NCI-H1105 (cell line): ENCODE measurements at places on chromosomes 6 and 20.

DNA sequence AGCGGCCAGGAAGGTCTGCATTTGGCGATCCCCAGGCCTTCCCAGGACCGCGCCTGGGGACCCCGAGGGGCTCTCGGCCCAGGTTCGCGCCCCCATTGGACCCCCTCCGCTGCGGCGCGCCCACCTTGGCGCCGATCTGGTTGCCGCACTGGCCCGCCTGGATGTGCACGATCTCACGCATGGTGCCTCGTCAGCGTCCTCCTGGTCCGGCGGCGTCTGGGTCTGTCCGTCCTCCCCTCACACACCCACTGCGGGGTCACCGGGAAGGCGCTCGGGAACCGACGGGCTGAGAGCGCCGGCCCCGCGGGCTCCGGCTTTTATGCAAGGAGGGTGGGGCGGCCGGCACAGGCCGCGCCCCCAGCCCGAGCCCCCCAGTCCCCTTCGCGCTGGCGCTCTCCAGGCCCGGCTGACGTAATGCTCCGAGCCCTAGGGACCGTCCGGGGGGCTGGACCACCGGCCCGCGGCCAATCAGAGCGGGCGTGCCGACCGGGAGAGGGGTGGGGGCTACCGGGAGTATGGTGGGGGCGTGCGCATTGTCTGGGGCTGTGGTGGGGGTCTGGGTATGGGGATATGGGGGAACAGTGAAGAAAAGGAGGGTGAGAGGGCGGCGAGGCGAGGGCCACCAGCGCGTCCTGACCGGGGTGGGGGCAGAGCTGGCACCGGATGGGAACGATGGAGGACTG, at the start of gene TUBB2B:
Gene TUBB2B, minus strand, starts transcription at position 291 of the 683 bp plus-strand sequence. Its CDS starts 110 bp downstream, at position 181.
- peak; percentile 97 for DNase-seq

- peak; percentile 72 for DNase-seq
These were observed at the start of gene STMND1 for GRCh38 chr6:17101422-17102257. STMND1 (plus strand) TSS chr6:17102050; CDS start chr6:17102258, 208 bp downstream.

DNA sequence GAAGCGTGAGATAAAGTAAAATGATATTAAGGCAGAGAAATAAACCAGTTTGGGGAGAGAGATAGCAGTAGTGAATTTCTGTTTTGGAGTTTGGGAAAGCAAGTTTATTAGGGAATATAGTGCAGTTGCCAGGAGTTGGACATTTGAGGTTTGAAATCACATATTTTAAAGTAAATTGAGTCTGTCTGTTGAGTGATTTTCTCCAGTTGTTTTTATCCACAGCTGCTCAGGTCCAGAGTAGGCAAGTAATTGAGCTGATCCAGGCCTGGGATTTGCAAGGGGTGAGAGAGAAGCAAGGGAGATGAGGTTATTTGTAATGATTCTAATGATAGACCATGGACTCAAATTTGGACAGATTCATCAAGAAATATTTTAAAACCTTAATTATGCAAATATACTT, 481.9 kb downstream of the UTRN start:
- no peak for DNase-seq

DNA sequence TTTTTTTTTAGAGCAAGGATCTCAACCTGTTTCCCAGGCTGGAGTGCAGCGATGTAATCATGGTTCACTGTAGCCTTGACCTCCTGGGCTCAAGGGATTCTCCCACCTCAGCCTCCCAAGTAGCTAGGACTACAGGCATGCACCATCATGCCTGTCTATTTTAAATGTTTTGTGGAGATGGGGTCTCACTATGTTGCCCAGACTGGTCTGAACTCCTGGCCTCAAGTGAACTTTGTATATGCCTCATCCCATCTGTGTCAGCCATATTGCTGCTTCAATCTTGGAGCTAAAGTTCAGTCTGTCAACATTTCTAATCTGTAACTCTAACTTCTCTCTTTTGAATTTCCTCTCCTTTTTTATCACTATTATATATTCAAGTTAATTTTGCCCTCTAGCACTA, 54.3 kb downstream of the CD164 start:
- no peak for DNase-seq
